T-cell (primary cell): ENCODE measurements at places on chromosomes 1 and 21. TPM values are rescaled to one million over a fixed set of nuclear protein-coding genes. Genes with fewer than 3 reads are reported as not detected.

- no peak for DNase-seq
Observed at GRCh38 chr1:22247527-22248245, 104.8 kb upstream of the WNT4 start.

- no peak for DNase-seq
Observed at GRCh38 chr1:10651793-10652192, 144.7 kb downstream of the CASZ1 start.

DNA sequence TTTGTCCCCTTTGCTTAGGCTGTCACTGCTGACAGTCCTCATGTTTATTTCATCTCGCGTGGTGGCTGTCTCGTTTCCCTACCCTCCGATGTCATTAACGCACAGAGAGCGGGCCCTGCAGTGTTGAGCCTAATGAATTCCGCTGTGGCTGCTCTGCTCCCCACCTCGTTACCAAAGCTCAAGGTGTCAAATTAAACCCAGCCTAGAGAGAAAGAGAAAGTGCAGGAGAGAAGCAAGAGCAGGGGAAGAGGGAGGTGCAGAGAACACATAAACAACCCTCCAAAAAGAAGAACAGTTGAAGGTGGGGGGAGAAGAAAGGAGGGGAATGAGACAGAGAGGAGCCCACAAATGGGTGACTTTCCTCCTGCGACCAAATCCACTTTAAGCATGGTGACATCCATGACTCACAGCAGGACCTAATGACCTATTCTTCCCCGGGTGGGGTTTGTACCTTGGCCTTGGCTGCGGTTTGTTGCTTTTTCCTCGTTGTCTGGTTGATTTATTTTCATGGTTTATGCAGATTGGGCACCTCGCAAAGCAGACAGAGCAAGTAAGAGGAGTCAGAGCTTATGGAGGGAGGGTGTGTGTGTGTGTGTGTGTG lies 92.5 kb downstream of the PBX1 start:
- no peak for DNase-seq

The PGLYRP3 gene
- total RNA-seq = not detected

DNA sequence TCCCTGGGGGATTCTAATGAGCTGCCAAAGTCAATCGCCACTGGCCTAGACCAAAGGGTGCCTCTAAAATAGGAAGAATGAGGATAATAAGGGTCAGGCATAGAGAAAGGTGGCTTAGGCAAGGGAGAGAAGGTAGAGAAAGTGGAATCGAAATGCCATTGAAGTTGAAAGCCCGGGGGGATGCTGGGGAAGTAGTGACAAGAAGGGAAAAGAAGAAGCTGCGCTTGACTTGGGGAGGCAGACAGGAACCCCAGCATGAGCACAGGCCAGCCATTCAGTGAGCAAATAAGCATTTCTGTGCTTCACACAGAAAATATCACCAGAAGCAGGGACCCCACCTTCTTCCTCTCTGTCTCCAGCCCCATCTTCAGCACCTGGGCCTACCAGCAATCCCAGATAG lies 1.5 kb downstream of the CD2 start:
- no peak for DNase-seq

DNA sequence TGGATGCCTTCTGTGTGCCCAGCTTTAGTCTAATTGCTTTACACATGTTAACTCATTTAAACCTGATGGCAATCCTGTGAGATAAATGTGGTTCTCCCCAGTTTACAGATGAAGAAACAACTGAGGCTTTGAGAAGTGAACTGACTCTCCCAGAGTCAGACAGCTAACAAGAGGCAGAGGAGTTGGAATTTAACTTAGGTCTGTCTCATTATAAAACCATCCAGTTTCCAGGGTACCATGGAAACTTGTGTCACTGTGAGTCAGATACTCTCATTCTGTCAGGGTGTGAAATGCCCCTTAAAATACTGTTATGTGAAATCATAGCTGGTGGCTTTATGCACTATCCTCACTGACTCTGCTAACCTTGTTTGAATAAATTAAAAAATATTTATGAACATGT lies 206.6 kb downstream of the PBX1 start:
- DNase-seq = no peak

The NSUN4 gene
- 29.3 TPM for total RNA-seq

GRCh38 chr1:223844787-223845036 lies 1.0 kb downstream of the TP53BP2 start:
- DNase-seq = no peak

GRCh38 chr1:61265665-61266064 lies 183.3 kb downstream of the NFIA start:
- no peak for DNase-seq

GRCh38 chr1:94928293-94928939 lies 1.5 kb upstream of the CNN3 start:
- DNase-seq = no peak

The SUMO3 gene
- total RNA-seq = 77.1 TPM

The KCNJ15 gene
- 0.66 TPM for total RNA-seq

The SH2D1B gene
- 0.66 TPM for total RNA-seq

The HES2 gene
- total RNA-seq = not detected

The B3GALT5 gene
- total RNA-seq = 0.06 TPM

The EVI5 gene
- total RNA-seq = 1.5 TPM

GRCh38 chr1:91555074-91555730 lies 54.6 kb downstream of the CDC7 start:
- no peak for DNase-seq

The TSNAX gene
- total RNA-seq = 31.0 TPM

The APCS gene
- total RNA-seq = 1.0 TPM

DNA sequence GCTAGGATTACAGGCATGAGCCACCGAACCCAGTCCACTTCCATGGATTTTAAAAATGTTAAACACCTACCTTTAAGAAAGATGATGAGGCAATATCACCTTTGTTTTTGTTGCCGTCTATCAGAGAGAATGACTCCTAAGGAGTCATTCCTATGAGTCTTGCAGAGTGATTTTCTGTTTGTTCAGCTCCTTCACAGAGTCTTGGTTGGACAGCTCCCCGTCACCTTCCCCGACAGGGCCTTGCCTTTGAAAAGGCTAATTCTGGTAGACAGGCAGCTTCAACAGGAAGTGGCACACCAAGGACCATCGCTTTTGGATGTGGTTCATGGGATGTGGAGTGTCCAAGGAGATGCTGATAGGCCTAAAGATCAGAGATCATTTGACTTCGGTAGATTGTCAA lies 17.5 kb downstream of the ZBTB18 start:
- no peak for DNase-seq

The KRTAP7-1 gene
- total RNA-seq = not detected

- DNase-seq = no peak
Observed at GRCh38 chr1:158078569-158079080, 85.2 kb downstream of the KIRREL1 start.

DNA sequence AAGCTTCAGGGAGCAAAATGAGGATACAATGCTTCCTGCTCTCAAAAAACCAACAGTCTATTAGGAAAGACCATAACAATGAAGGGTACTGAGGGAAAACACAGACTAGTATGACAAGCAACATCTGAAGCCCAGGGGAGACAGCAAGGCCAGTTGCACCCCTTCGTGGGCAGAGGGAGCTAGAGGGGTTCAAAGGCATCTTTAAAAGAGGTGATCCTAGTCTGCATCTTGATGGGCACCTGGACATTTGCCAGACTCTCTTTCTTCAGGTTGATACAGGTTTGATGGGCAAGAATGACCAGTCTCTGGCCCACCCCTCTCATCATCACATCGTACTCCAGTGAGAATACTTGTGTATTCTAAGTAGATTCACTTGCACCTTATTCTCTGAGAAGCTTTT lies 177.7 kb downstream of the VAV3 start:
- no peak for DNase-seq

DNA sequence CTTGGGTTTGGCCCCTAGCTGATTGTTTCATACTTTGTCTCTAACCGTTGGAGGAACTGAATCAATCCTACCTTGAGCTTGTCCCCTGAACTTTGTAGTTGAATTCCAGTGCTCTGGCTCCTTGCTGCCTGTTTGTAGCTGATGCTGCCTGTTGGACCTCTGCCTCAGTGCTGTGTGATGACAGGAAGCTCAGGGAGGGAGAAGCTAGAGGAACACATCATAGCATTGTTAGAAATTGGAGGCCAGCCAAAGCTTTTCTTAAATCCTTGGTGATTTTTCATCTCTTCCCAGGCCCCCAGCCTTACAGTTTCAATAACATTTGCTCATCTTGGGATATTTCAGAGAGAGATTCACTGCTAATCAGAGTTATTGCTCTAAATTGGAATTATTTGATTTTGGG lies 34.0 kb downstream of the MACF1 start:
- no peak for DNase-seq

DNA sequence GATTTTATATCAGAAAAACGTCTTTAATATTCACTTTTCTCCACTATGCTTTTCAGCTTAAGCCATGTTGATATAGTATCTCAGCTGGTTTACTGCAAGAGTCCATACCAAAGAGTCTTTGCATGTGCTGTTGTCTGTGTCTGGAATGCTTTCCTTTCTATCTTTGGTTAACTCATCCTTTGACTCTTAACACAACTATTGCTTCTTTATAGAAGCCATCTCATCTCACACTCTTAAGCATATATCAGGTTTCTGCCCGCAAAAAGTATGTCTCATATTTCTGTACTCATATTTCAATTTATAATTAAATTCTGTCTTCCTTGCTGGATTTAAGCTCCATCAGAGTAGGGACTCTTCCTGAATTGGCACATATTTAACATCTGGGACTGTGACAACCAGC lies 220.9 kb upstream of the KCNK2 start:
- DNase-seq = no peak

The OR2M7 gene
- total RNA-seq = not detected

GRCh38 chr1:240343966-240344365 lies 252.3 kb downstream of the FMN2 start:
- DNase-seq = no peak

- DNase-seq = no peak
Observed at GRCh38 chr1:155137154-155137949, 1.7 kb downstream of the SLC50A1 start.

DNA sequence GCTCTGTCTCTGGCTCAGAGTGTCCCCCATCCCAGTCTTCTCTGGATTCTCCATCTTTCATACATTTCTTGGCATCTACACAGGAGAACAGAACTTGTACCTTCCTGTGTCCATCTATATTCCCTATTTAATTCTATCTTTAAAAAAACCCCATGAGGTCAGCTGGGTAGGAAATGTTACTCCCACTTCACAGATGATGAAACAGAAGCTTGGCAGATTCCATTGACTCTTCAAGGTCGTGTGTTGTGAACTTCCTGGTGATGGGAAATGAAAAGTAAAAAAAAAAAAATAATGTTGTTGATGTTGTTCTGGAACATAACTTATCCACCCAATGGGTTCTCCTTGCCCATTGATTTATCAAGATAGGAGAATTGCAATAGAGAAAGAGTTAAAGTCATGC lies 8.9 kb downstream of the CHI3L2 start:
- DNase-seq = no peak

The TNNI3K gene
- not detected for total RNA-seq

The MX2 gene
- total RNA-seq = 81.8 TPM

The ASCL5 gene
- not detected for total RNA-seq

The FYB2 gene
- not detected for total RNA-seq

The DNM3 gene
- 2.5 TPM for total RNA-seq

DNA sequence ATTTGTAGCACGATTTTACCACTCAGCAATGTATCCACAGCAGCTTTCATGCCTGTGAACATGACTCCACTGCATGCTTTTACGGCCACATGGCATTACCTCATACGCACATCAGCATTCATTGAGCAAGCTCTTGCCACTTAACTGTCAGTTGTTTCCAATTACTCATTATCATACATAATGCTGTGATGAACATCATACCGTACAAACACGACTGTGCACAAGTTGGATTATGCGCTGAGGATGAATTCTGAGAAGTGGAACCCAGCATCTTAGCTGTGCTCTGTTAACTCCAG lies 9.6 kb downstream of the UMODL1 start:
- DNase-seq = no peak

GRCh38 chr1:181345146-181345545 lies 138.2 kb upstream of the CACNA1E start:
- no peak for DNase-seq

DNA sequence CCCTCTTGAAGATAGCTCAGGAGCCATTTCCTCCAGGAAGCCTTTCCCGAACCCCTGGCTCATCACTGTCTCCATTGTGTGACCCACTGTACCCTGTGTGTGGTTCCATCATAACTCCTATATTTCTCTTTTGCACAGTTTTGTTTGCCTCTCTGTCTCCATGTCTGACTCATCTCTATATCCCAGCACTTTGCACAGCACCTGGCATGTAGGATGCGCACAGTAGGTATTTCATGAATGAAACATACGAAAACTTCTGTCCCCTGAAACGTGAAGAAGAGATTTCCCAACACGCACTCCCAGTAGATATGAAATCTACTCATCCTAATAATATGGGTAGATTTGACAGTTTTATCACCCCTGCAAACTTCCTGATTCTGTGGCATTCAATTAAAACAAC lies 275.2 kb downstream of the NFIA start:
- DNase-seq = no peak

DNA sequence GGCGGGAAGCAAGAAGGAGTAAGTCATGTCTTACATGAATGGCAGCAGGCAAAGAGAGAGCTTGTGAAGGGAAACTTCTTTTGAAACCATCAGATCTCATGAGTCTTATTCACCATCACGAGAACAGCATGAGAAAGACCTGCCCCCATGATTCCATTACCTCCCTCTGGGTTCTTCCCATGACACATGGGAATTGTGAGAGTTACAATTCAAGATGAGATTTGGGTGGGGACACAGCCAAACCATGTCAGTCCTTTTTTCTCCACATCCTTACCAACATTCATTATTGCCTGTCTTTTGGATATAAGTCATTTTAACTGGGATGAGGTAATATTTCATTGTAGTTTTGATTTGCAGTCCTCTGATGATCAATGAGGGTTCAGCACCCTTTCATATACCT lies 81.0 kb downstream of the DIRAS3 start:
- no peak for DNase-seq

The SPRR5 gene
- total RNA-seq = not detected

- no peak for DNase-seq
Observed at GRCh38 chr1:172775606-172776005, 116.7 kb downstream of the FASLG start.

- DNase-seq = no peak
Observed at GRCh38 chr1:29684141-29684540, 447.8 kb downstream of the PTPRU start.

The TRNP1 gene
- total RNA-seq = 0.26 TPM

GRCh38 chr1:74317663-74318062 lies 82.5 kb downstream of the TNNI3K start:
- no peak for DNase-seq

- DNase-seq = no peak
Observed at GRCh38 chr1:94056171-94056570, 64.8 kb downstream of the ABCA4 start.

The MRPS21 gene
- total RNA-seq = 54.6 TPM

DNA sequence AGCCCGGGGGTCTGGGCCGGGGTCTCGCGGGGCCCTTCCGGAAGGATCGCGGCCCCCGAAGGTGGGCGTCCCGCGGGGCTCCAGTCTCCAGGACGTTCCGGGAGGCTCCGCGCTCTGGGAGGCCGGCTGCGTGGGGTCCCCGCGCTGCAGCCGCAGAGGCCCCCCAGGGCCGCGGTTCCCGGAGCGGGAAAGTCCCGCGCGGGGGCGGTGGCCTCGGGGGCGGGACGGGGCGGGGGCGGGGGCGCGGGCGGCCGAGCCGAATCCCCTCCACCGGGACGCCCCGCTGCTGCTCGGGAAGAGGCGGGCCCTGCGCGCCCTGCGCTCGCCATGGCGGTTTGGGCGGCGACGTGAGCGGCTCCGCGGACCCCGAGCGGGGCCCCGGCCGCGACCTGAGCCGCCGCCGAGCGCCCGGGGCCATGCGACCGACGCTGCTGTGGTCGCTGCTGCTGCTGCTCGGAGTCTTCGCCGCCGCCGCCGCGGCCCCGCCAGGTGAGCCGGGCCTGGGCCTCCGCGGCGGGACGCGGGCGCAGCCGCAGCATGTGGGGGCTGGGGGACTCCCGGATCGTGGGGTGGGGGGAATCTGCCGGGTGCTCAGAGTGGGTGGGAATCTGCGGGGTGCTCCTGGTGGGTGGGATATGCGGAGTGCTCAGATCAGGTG lies at the start of gene IFNGR2:
Gene IFNGR2, plus strand, starts transcription at position 286 of the 658 bp plus-strand sequence. Its CDS starts 131 bp downstream, at position 417.
- DNase-seq = no peak
